Right lobe of liver (tissue), 6 donors: ENCODE measurements at places on chromosomes 2 and 18. TPM values are rescaled to one million over a fixed set of nuclear protein-coding genes. Genes with fewer than 3 reads are reported as not detected.

LIMS2 gene
- total RNA-seq, result 10.6 TPM

SCYGR4 gene
- not detected for total RNA-seq

ADGRF3 gene
- total RNA-seq, result not detected

SKOR2 gene
- not detected for total RNA-seq

MPHOSPH10 gene
- total RNA-seq, result 12.7 TPM

GPR75 gene
- 2.7 TPM for total RNA-seq

IL36RN gene
- not detected for total RNA-seq

MAP3K19 gene
- not detected for total RNA-seq

DNA sequence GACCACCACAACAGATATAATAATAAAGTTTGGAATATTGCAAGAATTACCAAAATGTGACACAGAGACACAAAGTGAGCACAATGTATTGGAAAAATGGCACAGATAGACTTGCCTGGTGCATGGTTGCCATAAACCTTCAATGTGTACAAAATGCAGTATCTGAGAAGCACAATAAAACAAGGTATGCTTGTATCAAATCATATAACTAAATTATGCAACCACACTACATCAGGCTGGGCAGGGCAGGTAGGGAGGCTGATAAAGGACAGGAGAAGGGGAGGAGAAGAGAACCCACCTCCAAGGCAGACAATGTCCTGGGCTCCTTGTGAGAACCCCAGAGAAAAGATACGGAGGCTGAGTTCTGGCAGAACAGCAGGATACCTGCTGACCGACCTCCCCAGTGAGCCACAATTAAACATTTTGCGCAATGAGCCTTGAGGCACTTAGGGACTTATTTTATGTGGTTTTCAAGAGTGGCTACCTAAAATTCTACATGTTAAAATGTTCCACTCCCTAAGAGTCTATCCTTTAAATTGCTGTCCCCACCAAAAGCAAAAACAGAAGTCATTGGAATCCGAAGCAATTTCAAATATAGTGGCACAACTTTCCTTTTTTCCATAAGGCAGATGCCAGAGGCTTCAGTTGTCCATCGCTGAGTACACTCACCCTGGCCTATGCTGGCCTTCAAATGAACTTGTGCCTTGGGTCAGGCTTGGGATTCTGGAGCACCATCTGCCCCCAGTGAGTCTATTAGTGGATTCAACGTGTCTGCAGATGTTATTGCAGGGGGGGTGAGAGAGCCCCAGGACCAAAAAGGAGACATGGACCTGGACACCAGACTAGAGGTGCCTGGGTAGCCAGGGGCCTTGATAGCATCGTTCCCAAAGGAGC lies 16.8 kb downstream of the WDFY1 start:
- no peak overlapping the region for H3K4me3 ChIP-seq
- DNase-seq, result no peak
- H3K27ac ChIP-seq, result no peak overlapping the region
- H3K36me3 ChIP-seq, result no peaks in the 10 kb centered on the region

DNA sequence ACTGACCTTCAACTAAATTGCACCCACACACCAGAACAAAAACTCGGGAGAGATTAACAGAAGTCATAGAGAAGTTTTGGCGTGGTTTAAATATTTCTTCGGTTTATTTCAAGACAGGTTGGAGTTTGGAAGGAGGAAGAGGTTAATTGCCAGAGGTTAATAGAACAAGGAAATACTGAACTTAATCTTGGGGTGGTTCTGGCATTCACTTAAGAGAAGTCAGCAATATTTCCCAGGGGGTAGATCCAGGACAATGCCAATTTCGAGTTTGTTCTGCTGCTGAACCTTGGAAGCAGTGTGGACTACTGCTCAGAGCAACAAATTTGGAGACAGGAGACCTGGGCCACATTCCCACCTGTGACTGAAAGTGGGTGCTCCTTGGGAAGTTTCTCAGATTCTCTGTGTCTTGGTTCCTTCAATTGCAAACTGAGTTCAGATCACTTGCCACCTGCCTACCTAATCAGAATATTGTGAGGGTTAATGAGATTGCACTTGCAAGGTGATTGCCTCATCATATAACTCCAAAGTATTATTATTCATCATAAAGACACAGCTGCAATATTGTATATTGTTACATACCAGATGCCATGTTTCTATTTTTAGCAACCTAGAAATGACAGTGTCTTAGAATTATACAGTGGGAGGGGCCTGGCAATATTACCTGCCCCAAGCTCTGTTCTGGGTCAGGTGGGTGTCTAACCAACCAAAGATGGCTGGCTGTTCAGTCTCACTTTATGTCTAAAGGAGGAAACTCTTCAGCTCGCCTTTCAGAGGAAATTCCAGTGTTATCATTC lies 217.4 kb downstream of the CDCA7 start:
- no peak for DNase-seq
- H3K27ac ChIP-seq, result no peak overlapping the region
- no peak overlapping the region for H3K4me3 ChIP-seq

GRCh38 chr2:168941297-168941696 lies 40.2 kb downstream of the G6PC2 start:
- no peaks in the 10 kb centered on the region for H3K4me1 ChIP-seq
- no peak overlapping the region for H3K4me3 ChIP-seq
- no peak for DNase-seq
- H3K36me3 ChIP-seq, result peaks cover 22% of the 10 kb centered on the region
- no peak overlapping the region for H3K27ac ChIP-seq
- H3K27me3 ChIP-seq, result no peaks in the 10 kb centered on the region

DNA sequence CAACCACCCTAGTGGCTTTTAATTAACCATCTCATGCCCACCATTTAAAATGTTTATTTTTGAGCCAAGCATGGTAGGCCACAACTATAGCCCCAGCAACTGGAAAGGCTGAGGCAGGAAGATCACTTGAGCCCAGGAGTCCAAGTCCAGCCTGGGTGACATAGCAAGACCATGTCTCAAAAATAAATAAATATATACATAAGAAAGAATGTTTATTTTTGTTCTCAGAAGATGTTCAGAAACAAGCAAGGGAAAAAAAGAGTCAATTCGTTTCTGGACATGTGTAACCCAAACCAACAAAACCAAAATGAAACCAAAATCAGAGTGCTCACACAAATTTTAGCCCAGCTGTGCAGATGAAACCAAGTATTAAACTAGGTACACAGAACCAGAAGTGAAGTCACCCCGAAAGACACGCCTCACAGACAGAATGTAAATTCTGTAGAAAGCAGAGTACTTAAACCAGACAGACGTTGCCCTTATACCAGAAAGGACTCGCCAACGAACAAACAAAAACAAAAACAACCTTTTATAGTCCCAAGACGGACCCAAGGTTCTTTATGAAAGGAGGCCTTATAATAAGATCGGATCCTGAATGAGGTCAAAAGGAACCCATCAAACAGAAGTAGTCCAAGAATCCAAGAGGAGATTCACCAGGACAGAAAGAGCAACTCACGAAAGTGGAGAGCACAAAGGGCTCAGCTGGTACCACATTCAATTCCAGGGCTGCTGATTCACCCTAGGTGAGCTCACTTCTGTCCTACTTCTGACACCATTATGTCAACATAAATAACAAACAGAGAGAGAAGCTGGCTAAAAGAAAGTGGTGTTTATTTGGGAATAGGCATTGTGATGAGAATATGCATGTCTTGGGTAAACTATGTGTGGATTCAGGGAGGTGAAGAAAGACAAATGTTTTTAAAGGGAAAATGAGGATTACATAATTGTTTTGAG lies 31.8 kb upstream of the MTCL1 start:
- H3K27ac ChIP-seq, result no peak overlapping the region
- no peaks in the 10 kb centered on the region for H3K4me1 ChIP-seq
- no peaks in the 10 kb centered on the region for H3K27me3 ChIP-seq
- no peaks in the 10 kb centered on the region for H3K36me3 ChIP-seq
- DNase-seq, result no peak

DNA sequence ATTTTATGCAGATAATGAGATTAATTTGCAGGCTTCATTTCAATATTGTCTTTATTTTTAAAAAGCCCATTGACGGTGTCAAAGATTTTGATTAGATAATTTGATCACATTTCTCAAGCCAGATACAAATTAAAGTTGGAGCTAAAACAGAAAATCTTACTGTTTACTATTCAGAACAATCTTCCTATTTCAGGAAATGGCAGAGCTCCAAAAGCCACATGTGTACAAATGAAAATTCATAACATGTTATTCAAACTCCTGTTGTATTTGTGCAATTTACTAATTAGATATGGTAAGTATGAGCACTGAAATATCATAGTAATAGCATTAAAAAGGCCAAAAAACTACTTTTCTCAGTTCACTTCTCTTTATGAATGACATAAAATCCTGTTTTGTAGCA lies 682.9 kb downstream of the KCNJ3 start:
- H3K27me3 ChIP-seq, result no peaks in the 10 kb centered on the region
- no peak for DNase-seq
- H3K27ac ChIP-seq, result no peak overlapping the region
- H3K4me1 ChIP-seq, result no peaks in the 10 kb centered on the region

- H3K27ac ChIP-seq, result no peak overlapping the region
- peaks cover 14% of the 10 kb centered on the region for H3K36me3 ChIP-seq
- H3K4me3 ChIP-seq, result no peak overlapping the region
- DNase-seq, result no peak
These were observed 49.7 kb upstream of the TFCP2L1 start for GRCh38 chr2:121334581-121335293.

DNA sequence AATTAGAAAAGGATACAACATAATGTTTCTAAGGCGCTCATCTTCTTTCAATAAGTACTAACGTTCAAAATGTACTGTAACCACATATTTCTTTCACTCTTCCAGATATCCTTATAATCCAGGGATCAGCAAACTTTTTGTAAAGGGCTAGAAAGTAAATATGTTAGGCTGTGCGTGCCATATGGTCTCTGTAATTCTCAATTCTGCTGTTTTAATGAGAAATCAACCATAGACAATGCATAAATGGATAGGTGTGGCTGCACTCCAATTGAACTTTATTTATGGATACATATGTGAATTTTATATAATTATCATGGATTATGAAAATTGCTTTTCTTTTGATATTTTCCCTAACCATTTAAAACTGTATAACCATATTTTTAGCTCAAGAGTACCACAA lies 459.4 kb downstream of the EPHA4 start:
- no peaks in the 10 kb centered on the region for H3K4me1 ChIP-seq
- DNase-seq, result no peak
- no peak overlapping the region for H3K27ac ChIP-seq
- no peaks in the 10 kb centered on the region for H3K27me3 ChIP-seq

DNA sequence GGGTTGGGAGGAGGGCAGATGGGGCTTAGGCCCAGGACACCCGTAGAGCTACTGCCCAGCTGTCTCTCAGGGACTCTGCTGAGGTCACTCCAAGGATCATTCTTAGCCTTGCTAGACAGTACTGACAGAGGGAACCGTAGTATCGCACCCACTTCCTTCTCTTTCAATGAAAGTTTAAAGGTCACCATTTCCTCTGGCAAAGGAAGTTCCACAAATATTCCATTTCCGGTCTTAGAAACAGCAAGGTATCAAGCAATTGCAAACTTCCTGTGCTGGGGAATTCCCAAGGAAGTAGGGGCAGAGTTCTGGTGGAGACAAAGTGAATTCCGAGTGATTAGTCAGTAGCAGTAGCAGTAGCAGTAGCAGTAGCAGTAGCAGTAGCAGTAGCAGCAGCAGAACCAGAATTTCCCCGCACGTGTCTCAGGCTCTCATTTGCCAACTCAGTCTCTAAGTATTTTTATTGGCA lies 24.7 kb downstream of the IL1B start:
- H3K4me3 ChIP-seq, result no peak overlapping the region
- H3K4me1 ChIP-seq, result peaks cover 25% of the 10 kb centered on the region
- H3K27me3 ChIP-seq, result no peaks in the 10 kb centered on the region
- H3K36me3 ChIP-seq, result no peaks in the 10 kb centered on the region
- DNase-seq, result no peak

- H3K36me3 ChIP-seq, result no peaks in the 10 kb centered on the region
- DNase-seq, result no peak
- no peak overlapping the region for H3K4me3 ChIP-seq
- no peak overlapping the region for H3K27ac ChIP-seq
These were observed 165.6 kb downstream of the TMEFF2 start for GRCh38 chr2:192029089-192029488.

GRCh38 chr2:233474308-233475160 lies 92.0 kb downstream of the USP40 start:
- DNase-seq, result no peak
- H3K36me3 ChIP-seq, result no peaks in the 10 kb centered on the region
- H3K4me3 ChIP-seq, result no peak overlapping the region
- H3K4me1 ChIP-seq, result no peaks in the 10 kb centered on the region

DNA sequence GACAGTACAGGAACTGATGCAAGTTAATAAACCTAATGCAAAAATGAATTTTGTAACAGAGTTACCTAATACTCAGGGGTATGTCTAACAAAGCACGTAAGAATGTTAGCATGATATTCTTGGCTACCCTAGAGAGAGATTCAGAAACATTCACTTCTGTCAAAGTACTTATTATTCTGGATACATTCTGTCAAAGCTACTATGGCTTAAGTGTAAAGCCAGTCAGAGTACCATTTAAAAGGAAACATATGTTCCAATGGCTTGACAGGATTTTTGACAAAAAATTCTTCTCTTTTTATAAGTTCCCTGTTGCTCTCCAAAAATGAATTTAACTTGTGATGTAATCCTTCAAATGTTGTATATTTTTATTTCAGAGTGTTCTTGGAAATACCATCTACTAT lies 85.5 kb downstream of the PIGN start:
- H3K4me1 ChIP-seq, result no peaks in the 10 kb centered on the region
- H3K27me3 ChIP-seq, result no peaks in the 10 kb centered on the region
- no peak overlapping the region for H3K4me3 ChIP-seq
- no peaks in the 10 kb centered on the region for H3K36me3 ChIP-seq
- DNase-seq, result no peak
- H3K27ac ChIP-seq, result no peak overlapping the region

DNA sequence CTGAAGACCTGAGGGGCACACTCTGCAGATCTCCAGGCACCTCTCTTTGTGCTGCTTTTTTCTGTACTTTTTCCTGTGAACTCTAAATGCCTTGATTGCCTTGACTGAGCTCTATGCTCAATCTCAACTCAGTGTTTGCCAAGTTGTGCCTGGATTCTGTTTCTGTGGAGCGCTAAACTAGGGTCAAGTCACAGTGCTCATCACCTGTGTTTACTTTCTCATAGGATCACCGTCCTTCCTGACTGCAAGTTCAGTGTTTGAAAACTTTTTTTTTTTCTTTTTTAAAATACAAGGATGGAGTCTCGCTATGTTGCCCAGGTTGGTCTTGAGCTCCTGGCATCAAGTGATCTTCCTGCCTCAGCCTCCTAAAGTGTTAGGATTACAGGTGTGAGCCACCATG lies 62.6 kb downstream of the AGPS start:
- no peaks in the 10 kb centered on the region for H3K36me3 ChIP-seq
- no peak for DNase-seq
- no peaks in the 10 kb centered on the region for H3K4me1 ChIP-seq
- no peaks in the 10 kb centered on the region for H3K27me3 ChIP-seq

- no peak overlapping the region for H3K4me3 ChIP-seq
- H3K27ac ChIP-seq, result no peak overlapping the region
- H3K4me1 ChIP-seq, result no peaks in the 10 kb centered on the region
- no peaks in the 10 kb centered on the region for H3K27me3 ChIP-seq
- DNase-seq, result no peak
These were observed 7.6 kb downstream of the TTC39C start for GRCh38 chr18:24022161-24022560.

GRCh38 chr2:208112969-208113368 lies 11.4 kb downstream of the CRYGD start:
- no peaks in the 10 kb centered on the region for H3K36me3 ChIP-seq
- H3K27me3 ChIP-seq, result no peaks in the 10 kb centered on the region
- H3K27ac ChIP-seq, result no peak overlapping the region
- no peak for DNase-seq
- no peaks in the 10 kb centered on the region for H3K4me1 ChIP-seq
